ENCODE measurements at places on chromosomes 2 and 18.

DNA sequence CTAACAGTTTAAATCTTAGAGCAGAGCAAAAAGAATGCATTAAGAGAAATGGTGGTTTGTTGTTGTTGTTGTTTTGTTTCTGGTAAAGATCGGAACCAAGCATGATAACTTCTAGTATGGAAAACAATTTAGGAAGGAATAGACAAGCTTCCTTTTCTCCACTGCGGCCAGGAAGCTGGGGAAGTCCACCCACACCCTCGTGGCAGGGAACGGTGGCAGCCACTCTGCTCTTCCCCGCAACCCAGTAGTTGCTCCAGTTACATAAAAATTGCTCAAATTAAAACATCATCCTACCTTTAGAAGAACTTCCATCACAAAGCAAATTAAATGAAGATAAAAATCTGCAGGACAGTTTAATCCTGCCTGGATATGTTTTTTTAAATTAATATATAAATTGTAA is 113.0 kb downstream of the RBMS1 start:
- no peak for DNase-seq

- no peak for DNase-seq
Observed at GRCh38 chr2:100453853-100454252, 16.4 kb upstream of the NMS start.

DNA sequence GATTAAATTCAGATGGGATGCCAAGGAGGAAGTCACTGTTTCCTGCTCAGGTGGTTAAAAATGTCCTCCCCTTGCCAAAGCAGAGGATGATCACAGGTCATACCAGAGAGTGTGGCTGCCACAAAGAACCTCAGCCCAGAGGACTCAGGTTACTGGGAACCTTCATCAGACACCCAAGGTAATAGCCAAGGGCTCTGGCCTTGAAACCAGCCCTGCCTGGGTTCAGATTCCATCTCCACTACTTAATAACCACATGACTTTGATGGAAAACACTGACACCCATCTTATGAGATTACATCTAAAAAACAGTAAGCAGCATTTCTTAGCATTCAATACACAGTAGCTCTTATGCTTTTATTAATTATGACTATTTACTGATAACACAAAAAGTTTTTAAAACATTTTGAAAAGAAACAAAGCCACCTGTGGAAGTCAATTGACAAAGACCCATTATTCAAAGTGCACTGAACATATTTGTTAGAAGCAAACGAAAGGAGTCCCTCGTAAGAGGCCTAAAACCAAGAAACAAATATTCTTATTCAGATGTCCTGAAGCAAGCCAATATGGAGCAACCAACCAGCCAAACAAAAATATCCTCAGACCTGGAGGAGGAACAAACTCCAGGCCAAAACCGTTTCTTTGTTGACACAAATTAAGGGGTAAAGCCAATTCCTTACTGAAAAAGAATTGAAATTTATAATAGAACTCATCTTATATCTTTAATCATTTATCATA is 241.5 kb downstream of the RNF152 start:
- DNase-seq: no peak

- peak; percentile 97 for DNase-seq
Observed at GRCh38 chr2:135786823-135787222, 45.2 kb downstream of the UBXN4 start.

DNA sequence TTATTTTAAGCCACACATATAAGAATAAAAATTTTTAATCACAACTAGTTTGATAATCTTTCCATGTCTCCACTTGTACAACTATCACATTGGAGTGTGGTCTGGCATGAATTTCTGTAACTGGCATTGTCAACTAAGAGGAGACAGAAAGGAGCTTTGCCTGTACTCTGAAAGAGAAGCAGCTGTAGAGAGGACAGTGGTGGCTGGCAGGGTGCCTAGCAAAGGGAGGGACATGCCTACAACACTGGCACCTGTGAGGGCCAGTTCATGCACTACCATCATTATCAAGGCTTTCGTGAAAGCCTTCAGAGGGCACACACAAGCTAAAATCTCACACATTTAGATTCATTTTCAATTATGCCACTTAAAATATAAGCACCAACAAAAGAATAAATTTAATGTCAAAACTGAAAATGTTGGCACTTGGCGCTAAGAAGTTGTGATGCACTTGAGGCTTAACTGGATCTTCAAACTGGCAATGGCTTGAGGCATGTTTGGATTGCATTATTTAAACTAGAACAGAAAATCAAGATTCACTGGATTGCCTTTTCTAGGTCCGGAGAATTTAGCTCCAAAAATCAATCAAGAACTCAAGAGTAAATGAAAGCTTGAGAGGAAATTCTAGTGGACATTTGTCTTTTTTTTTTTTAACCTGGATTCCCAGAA is 238.6 kb downstream of the ZNF385B start:
- no peak for DNase-seq

DNA sequence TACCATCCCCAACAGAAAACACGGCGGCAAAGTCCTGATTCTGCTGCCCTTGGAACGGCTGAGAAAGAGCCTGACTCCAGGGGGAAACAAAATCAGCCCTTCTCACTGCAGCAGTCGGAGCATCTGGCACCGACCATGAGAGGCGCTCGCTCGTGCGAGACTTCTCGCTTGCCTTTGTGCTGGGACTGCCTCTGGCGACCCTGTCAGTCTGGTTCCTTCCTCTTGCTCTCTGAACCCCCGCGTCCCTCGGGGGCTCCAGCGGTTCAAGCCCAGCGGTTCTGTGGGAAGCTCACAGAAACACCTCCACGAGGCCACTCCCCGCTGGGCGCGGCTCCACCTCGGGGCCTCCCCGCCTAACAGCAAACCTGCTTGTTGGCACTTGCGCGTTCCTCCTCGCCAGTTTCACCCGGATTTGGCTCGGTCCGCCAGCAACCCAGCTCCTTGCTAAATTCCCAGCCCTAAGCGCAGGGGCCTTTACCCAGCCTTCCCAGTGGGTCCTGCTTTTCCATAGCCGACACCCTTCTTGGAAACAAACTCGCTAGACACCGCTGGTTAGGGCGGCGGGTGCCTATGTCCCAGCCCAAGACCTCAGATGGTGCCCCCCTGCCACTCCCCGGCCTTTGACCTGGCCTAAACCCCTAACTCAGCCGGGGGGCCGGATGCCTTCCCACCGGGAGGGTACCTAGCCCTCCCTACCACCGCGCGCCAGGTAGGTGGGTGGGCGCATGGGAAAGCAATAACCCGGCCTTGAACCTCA is 2.2 kb downstream of the RND3 start:
- peak; percentile 61 for DNase-seq

GRCh38 chr18:36580266-36580665 is 248.5 kb downstream of the TPGS2 start:
- peak; percentile 51 for DNase-seq

DNA sequence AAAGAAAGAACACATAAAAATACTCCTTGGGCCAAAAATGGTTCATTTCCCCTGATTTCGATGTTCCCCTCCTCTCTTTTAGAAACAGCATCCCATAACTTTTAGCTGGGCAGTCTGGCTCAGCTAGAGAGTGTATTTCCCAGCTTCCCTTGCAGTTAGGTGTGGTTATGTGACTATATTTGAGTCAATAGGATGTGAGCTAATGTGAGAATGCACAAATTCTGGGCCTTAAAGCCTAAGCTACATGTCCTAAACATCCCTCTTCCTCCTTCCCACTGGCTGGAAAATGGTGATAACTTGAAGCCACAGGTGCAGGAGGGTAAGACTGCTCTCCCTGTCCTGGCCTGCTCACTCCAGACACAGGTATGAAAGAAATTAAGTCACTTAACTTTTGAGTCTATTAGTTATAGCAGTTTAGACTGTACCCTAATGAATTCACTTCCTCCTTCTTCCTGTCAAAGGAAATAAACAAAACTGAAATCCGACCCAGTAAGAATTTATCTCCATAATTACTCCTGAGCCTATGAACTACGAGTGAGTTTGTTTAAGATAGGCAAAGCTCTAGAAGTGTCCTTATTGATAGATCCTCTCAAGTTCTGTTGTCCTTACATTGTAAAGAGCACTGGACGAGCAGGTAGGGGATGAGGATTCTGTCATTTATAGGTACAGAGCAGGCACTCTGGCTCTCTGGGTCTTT is 177.6 kb downstream of the MTX2 start:
- no peak for DNase-seq

- DNase-seq: no peak
Observed at GRCh38 chr2:239370403-239370802, 30.4 kb downstream of the HDAC4 start.

DNA sequence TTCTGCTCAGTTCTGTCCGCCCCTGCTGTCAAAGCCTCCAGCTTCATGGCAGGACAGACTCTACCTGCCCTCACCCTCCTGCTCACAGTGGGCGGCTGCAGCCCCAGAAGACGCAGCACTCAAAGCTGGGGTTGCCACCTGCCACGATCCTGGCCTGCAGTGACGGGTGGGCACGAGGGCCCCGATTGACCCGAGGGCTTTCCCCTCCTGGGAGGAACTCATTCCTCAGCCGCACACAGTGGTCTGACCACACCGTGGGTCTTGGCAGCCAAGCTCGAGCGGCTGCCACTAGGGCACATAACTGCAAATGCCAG is 47.1 kb downstream of the HS6ST1 start:
- no peak for DNase-seq

- DNase-seq: no peak
Observed at GRCh38 chr2:5897249-5897648, 205.1 kb downstream of the SOX11 start.

GRCh38 chr2:127462461-127462860 is 44.2 kb downstream of the PROC start:
- DNase-seq: no peak

- no peak for DNase-seq
Observed at GRCh38 chr18:9117980-9118841, 15.7 kb downstream of the NDUFV2 start.

GRCh38 chr18:66729442-66730239 is 125.8 kb upstream of the CDH19 start:
- no peak for DNase-seq

GRCh38 chr2:203201426-203201825 is 37.4 kb upstream of the CYP20A1 start:
- DNase-seq: no peak

DNA sequence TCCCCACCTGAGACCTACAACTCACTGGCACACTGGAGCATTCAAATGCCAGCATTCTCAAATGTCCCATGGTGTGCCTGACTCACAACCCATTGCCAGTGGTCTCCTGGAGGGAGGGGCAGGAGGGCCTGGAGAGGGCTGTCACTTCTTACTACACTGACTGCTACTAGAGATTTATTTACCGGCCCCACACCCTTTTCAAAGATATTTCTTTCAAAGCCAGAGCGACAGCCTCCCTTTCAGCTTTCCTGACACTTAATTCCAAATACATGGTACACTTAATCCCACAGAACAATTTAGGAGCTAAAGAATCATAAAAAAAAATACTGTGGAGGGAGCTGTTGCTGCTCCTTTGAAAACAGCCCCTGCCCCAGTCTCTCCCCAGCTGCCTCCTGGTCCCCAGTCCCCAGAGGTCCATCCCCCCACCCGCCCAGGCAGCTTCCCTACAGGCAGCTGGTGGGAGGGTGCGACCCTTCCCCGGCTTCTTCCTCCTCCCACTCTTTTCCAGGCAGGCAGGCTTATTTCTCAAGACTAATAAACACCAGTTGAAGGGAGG is 129.1 kb upstream of the SMAD2 start:
- DNase-seq: no peak

- no peak for DNase-seq
Observed at GRCh38 chr2:239008677-239009588, 161.0 kb downstream of the TWIST2 start.

- DNase-seq: peak; percentile 25
Observed at GRCh38 chr18:2655954-2656236, 369 bp downstream of the SMCHD1 start.

GRCh38 chr18:78514910-78515670 is 464.5 kb upstream of the SALL3 start:
- DNase-seq: no peak

GRCh38 chr2:160889439-160890170 is 270.6 kb upstream of the TANK start:
- no peak for DNase-seq

GRCh38 chr18:58615140-58616132 is 13.5 kb downstream of the ALPK2 start:
- no peak for DNase-seq

- peak; percentile 36 for DNase-seq
Observed at GRCh38 chr2:44016282-44016681, 20.5 kb upstream of the LRPPRC start.

DNA sequence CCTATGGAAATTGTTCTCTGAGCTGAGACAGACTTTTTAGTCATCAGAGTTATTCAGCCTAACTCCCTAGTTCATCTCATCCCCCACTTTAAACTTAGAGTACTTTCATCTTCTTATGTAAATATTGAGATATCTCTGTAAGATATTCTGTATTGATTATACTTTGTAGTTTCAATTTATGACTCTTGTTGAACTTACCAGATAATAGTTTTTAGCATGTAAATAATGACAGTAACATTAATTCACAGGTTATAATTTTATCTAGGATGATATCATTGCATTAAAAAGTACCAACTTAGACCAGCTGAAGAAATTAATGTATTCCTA is 14.8 kb upstream of the EIF2AK2 start:
- no peak for DNase-seq

DNA sequence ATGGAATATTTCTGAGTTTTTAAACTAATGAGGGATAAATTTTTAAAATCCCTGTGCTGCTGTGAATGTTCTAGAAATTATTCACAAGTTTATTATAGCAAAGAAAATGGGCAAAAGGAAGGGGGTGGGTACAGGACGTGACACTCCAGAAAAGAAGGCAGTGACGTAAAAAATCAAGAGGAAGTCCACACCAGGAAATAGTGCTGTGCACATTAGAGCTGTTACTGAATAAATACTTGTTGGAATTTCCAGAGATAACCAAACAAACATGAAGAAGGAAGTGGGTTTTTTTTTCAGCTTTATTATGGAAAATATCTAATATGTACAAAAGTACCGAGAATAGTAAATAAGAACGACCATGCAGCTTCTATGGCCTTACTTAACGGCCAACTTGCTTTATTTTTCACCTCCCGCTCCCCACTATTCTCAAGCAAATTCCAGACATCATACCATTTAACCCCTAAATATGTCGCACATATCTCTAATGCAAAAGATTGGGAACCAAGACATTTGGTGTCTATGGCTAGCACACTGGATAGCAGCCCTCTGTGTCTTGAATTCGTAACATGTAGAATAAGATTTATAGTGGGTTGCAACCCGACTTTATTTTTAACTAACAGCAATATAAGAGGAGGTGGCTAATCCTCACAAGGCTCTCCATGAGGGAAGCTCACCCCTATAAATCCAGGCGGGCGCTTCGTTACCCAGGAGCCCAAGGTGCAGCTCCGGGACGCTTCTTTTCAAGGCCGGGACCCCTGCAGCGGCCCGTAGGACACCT is 580 bp upstream of the NDUFV2 start:
- peak; percentile 68 for DNase-seq
